ENCODE measurements at places on chromosomes 11 and 22.

DNA sequence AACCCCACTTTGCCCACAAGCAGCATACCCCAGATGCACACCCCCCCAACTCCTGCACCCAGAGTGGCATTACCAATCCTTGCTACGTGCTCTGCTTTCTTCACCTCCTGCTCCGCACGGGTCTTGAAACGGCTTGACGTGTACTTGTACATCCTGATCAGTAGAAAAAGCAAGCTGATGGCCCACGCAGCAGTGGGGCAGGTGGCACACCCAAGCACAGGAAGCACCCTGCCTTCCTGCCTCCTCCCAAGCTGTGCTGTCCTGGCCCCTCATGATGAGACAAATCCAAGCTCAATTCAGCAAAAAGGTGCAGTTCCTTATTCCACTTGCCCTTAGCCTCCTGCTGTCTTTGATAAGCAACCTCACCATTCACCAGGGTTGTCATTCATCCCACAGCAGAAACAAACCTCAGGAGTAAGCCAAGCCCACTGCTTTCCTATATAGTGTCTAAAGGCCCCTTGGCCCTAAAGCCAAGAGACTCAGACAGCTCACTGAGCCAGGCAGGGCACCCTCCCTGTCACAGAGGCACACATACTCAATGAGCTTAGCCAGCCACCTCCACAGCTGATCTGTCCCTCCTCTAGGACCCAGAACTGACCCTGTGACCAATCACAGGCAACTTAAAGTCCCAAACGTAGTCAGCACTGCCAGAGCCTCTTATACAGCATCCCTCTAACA, 27.8 kb downstream of the MORC2 start:
- no peak for DNase-seq

DNA sequence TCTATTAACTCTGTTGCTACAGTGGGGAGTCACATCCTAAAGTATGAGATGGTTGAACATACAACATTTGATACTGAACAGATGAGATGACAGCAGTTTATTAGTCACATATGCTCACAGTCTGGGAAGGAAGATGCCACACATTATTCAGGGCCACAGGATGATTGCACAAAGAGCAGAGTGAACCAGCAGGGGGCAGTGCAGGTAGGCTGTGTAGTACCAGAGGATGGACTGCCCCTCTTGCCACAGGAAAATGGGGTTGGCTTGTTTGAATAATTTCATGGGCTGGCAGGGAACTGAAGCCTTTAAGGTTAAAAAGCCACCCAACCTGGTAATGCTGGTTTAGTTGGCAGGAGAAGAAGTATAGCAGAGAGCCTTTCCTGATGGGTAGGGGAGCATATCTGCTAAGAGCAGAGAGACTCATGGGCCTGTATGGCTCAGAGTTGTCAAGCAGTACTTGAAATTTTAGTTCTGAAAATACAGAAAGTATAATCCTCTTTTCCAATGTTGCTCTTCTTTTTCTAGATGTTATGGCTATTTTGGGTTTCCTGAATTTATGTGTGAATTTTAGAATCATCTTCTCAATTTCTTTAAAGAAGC, 180.4 kb upstream of the B3GAT1 start:
- peak; percentile 39 for DNase-seq

DNA sequence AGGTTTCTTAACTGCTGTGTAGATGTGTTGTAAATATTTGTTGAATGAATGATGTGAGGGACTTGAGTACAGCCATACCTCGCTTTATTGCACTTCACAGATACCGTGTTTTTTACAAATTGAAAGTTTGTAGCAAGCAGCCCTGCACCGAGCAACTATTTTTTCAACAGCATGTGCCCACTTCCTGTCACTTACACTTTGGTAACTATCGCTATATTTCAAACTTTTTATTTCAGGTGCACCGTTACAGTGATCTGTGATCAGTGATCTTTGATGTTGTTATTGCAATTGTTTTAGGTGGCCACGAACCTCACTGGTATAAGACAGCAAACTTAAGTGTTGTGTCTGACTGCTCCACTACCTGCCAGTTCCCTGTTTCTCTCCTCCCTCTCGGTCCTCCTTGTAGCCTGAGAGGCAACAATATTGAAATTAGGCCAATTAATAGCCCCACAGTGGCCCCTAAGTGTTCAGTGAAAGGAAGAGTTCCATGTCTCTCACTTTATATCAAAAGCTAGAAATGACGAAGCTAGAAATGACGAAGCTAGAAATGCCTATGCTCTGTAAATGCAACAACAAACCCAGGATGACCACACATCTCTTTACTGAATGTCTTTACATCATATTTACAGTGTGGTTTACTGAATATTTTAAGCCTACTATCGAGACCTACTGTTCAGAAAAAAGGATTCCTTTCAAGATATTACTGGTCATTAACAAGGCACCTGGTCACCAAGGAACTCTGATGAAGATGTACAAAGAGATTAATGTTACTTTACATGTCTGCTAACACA, 1.0 kb downstream of the SFI1 start:
- DNase-seq: no peak

GRCh38 chr11:70637186-70637800, 239.0 kb downstream of the CTTN start:
- DNase-seq: no peak

DNA sequence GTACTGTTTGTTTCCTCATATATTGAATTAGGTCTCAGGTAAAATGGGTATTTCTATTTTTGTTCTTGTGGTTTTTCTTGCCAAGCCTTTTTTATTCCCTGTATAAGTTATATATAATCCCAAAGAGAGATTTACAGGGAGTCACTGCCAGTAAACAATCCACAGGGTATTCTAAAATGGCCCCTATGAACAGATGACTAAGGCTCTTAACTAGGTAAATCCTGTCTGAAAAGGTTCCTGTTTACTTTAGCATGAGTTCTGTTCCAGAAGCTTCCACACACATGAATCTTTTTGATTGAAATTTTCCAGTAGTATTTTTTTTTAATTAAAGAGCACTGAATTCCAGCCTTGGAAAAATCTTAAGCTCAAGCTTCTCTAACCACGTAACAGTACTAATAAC, 552.8 kb upstream of the CCDC179 start:
- no peak for DNase-seq

- DNase-seq: no peak
Observed at GRCh38 chr11:720017-720641, 14.1 kb downstream of the EPS8L2 start.
